Cerebellar nuclear complex (tissue), 1 donor: ENCODE measurements at places on chromosomes 5 and 9.

- DNase-seq = no peak
These were observed 321.4 kb downstream of the MSX2 start for GRCh38 chr5:175045820-175046219.

DNA sequence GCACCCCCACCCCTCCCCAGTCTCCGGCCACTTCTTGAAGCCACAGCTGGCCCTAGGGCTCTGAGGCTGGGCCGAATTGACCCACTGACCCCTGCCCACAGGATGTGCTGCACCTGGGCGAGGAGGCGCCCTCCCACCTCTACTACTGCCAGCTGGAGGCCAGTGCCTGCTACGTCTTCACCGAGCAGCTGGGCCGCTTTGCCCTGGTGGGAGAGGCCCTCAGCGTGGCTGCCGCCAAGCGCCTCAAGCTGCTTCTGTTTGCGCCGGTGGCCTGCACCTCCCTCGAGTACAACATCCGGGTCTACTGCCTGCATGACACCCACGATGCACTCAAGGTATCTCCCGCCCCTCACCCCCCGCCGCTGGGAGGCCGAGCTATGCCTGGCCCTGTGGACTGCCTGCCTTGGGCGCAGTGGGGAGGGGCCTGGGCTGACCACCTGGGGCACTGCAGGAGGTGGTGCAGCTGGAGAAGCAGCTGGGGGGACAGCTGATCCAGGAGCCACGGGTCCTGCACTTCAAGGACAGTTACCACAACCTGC lies 21.3 kb downstream of the HK3 start:
- DNase-seq = no peak

GRCh38 chr5:79120221-79120620 lies 8.6 kb downstream of the BHMT start:
- DNase-seq = no peak

DNA sequence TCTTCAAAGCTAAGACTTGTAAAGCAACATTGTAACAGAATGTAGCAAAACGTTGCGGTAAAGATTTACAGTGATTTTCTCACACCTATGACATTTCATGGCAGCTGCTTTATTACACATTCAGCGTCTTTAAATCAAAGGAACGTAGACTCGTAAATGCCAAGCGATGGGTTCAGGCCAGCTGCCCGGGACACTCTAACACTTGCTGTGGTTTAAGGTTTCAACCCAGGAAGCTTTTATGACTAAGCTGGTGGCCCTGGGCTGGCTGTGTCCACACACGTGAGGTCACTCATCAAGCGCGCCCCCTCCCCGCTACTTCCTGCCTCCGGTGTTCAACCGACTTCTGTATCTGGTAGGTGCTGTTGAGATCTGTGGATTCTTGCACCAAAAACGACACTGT lies 2.5 kb downstream of the SLC6A18 start:
- no peak for DNase-seq

GRCh38 chr9:84212246-84212645 lies 128.3 kb downstream of the SLC28A3 start:
- DNase-seq = no peak

GRCh38 chr5:127700237-127700766 lies 2.9 kb upstream of the CCDC192 start:
- DNase-seq = no peak

DNA sequence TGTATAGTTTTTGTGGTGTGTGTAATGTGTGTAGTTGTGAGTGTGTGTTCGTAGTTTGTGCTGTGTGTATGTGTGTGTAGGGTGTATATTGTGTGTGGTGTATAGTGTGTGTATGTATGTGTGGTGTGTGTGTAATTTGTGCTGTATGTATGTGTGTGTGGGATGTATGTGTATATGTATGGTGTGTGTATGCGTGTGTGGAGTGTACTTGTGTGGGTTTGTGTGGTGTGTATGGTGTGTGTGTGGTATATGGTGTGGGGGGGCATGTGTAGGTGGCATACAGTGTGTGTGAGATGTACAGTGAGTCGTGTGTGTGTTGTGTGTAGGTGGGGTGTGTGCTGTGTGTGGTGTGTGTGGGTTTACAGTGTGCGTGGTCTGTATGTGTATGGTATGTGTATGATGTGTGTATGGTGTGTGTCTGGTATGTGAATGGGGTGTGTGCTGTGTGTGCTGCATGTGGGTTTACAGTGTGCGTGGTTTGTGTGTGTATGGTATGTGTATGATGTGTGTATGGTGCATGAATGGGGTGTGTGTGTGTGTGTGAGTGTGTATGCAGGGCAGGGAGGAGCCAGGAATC lies 125.2 kb downstream of the GADD45G start:
- DNase-seq = no peak

DNA sequence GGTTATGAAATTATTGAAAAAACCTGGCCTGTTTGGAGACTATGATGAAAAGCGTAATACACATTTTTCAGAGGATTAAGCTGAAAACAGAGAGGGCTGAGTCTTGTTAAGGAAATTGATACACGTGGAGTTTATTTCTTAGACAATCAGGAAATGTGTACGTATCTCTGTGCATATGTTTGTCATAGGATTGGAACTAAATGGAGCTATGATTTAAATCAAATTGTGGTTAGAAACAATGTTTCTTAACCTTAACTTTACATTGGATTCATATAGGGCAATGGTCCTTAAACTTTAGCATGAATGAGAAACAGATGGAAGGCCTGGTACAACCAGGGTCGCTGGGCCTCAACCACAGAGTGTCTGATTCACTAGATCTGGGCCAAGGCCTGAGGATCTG lies 451.6 kb downstream of the CDH18 start:
- DNase-seq = no peak

DNA sequence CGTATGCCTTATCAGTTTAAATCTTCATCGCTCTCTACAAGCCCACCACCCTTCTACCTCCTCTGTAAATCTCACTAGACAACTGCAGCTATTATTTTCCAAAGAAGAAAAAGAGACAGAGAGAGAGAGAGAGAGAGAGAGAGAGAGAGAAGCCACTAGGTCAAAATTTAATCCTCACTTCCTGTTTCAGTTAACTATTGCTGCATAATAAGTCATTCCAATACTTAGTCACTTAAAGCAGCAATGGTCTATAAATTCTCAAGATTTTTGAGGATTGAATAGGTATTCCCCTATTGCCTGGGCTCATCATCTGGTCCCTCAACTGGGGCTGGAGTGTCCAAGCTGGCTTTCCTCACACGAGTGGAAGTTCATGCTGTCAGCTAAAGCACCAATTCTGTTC lies 68.8 kb downstream of the ITGA1 start:
- no peak for DNase-seq

DNA sequence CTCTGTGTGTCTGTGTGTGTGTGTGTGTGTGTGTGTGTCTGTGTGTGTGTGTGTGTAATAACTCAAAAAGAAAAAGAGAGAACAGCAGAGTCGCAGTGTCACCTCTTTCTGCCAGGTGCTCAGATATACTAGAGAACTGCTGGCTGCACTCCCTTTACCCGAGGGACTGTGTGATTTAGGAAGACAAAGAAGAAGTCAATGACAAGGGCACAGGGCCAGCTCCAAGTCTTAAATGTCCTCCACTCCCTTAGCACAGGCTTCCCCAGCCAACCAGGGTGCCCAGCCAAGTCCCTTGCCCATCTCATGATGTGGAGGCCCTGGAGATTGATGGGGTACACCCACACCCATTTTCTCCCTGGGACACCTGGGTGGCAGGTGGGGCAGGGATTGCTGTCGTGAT lies 8.7 kb downstream of the CCNJL start:
- no peak for DNase-seq

DNA sequence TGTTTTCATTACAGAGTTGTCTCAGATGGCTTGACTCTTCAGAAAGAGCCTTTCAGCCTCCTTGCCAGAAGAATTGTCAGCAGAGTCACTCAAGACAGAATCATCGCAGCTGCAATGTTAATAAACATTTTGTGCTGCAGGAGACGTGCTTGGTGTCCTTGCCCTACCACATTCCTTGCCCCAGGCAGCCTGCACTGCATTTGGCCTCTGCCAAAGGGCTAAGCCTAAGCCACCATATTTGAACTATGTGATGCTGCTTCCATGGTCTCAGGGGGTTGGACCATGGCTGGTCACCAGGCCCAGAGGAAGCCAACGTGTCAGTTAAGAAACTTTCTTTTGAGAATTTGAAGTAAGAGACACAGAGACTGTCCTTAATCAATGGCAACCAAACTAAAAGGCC lies 145.4 kb downstream of the ACTL7B start:
- no peak for DNase-seq

DNA sequence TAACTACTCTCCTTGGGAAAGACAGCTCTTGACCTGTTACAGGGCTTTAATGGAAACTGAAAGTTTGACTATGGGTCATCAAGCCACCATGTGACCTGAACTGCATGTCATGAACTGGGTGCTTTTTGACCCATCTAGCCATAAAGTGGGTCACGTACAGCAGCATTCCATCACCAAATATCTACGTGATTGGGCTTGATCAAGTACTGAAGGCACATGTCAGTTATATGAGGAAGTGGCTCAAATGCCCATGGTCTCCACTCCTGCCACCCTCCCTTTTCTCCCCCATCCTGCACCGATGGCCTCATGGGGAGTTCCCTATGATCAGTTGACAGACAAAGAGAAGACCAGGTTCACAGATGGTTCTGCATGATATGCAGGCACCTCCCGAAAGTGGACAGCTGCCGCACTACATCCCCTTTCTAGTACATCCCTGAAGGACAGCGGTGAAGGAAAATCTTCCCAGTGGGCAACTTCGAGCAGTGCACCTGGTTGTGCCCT lies 7.3 kb upstream of the FCN1 start:
- no peak for DNase-seq

GRCh38 chr9:17021387-17021970 lies 113.4 kb upstream of the CNTLN start:
- DNase-seq = no peak

GRCh38 chr5:31680528-31680927 lies 41.6 kb downstream of the PDZD2 start:
- no peak for DNase-seq

DNA sequence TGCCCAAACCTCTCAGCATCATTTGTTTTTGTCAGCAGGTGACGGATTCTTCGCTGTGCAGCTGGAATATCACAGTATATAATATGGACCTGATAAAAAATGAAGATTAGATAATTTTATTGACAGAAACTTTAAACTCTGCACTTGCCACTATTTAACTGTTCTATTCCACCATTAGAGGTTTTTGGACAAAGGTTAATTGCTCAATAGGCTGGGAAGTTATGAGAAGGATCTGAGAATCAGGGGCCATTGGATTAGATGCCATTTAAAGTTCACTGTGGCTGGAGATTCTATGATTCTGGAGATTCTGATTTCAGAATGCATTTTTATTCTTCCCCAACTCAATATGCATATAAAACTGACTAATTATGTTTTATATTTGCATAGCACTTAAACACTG lies 59.8 kb upstream of the ANXA1 start:
- no peak for DNase-seq

- DNase-seq = no peak
These were observed 115.0 kb upstream of the HMHB1 start for GRCh38 chr5:143696921-143697320.

GRCh38 chr9:93473411-93473810 lies 20.0 kb upstream of the FAM120AOS start:
- DNase-seq = no peak

- no peak for DNase-seq
These were observed 11.6 kb upstream of the NKD2 start for GRCh38 chr5:997001-997474.

GRCh38 chr9:128702445-128702948 lies at the start of gene PKN3:
Gene PKN3, plus strand, starts transcription at chr9:128702503. Its CDS starts 413 bp downstream, at chr9:128702916.
- DNase-seq = no peak

GRCh38 chr5:142600611-142601358 lies 85.1 kb downstream of the FGF1 start:
- DNase-seq = peak; percentile 6

DNA sequence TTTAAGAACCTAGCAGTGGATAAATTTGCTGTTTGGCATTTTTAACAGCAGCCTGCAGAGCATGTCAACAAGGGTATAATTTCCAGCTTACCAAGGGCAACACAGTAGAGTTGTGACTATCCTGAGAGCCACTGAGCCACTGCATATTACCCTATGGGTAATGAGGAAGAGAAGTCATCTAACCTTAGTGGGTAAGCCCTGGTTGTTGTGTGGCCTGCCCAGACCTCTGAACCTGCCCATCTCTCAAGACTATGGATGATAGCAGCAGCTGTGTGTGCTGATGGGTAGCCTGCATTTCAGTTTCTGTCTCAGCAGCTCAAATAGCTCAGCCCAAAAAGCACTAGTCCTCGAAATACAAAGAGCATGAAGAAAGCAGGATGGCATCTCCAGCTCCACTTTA lies 56.1 kb upstream of the PIP5K1B start:
- no peak for DNase-seq

DNA sequence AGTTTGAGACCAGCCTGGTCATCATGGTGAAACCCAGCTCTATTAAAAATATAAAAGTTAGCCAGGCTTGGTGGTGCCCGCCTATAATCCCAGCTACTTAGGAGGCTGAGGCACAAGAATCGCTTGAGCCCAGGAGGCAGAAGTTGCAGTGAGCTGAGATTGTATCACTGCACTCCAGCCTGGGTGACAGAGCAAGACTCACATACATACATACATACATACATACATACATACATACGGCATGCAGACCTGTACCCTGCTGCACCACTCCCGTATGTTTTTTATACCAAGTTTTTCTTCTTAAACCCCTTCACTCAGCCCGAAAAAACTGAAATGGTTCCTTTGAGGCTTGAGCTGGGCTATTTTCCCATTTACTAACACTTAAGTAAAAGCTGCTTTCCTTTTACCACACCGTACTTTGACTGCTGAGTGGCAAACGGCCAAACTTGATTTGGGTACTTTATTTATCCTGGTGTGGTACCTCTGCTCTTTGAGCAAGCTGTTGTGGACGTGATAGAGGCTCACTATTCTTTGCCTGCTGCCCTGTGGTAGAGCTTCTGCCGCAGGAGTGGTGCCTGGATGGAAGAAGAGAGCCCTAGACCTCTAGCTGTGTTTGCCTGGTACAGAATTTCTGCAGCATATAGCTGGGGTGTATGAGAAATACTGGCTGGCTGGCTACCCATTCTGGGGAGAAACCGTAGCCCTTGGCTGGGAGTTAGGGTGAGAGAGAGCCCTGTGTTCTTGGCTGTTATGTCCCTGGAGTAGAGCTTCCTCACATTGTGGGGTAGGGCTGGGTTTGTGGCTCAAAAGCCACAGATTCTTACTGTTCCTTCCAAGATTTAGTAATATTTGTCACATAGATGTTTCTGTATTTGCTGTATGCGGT lies 19.4 kb downstream of the IPO11 start:
- DNase-seq = no peak

GRCh38 chr5:141508798-141509611 lies 20.1 kb downstream of the PCDHGC5 start:
- DNase-seq = no peak
